ENCODE measurements at places on chromosomes 11 and 22.

DNA sequence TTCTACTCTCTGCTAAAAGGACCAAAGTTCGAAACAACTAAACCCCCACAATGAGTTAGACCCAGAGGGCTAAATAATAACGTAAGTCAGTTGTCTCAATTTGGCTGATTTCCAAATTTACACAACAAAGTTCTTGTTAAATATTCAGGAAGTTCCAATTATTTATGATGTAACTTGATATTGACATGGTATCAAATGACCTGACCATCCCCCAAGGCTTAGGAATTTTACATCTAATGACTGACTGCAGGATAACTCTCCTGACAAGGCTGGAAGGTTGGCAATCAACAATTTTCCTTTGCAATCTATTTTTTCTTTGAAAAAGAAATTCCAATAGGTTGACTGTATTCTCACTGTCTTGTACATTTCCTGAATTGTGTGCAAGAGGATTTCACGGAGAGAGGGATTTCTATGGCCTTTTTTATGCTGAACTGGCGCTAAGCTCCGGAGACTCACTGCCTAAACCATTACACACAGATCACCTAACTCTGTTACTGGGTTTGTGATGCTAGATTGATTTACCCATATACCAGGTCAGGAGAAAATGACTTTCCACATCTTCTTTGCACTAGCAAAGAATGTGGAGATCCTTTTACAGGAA, 9.6 kb upstream of the CDON start:
- DNase-seq, result no peak

GRCh38 chr22:48444320-48445112, 1383.2 kb downstream of the BRD1 start:
- no peak for DNase-seq

GRCh38 chr22:38865201-38866023, 6.6 kb downstream of the CBX6 start:
- DNase-seq, result no peak

GRCh38 chr22:30841273-30841672, 127.3 kb downstream of the MORC2 start:
- no peak for DNase-seq

DNA sequence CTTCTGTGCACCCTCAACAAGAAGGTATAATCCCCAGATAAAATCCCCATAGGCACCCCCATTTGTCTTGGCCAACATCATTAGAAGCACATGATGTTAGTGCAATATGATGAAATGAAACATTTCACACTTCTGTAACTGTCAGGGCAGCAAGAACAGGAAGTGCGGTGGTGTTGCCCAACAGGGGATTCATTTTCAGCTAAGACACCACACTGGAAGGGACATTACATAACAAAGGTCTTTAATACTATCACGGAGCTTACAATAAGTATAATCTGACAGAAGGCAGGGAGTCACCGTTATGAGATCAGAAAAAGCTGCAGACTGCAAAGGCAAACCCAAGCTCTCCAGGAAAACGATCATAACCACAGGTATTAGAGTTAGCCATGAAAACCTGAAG, 2.0 kb downstream of the OR52W1 start:
- no peak for DNase-seq

DNA sequence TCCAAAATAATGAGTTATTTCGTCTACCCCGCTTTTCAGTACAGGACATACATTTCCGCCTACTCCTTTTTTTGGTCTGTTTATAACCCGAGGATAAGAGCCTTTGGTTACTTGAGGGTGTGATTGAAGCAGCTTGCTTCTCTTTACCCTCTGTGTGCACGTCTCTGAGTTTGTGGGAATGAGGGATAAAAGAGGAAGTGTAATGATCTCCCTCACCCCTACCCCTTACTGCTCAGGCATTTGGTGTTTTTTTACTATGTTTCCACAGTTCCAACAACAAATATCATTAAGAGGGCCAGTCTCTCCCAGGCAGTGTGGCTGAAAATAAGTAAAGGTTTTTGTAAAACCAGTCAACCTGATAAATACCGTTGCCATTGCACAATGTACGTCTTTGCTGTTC, 83.2 kb upstream of the GAL start:
- DNase-seq, result no peak

DNA sequence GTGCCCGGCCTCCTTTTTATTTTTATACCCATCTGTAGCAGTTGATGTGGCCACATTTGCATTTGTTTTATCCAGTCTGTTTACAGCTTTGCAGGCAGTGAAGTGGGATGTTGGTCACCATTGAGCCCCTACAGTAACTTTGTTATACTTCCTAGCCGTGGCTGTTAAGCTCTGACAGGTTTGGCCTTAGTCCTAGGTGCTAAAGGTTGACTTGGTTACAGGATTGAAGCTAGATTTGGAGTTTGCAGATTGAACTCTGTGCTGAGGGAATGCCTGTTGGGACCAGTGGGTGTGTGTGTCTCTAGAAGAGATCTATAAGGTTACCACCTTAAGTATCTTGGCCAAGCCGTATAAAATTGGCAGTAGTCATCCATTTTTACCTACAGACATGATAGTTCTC, 91.2 kb downstream of the PPP6R3 start:
- no peak for DNase-seq

- no peak for DNase-seq
Measured at GRCh38 chr11:63564056-63564774, 1.0 kb upstream of the PLAAT2 start.
